ENCODE measurements at places on chromosomes 1 and 21.

GRCh38 chr1:195336812-195337211, 1271.4 kb downstream of the KCNT2 start:
- no peak for DNase-seq

DNA sequence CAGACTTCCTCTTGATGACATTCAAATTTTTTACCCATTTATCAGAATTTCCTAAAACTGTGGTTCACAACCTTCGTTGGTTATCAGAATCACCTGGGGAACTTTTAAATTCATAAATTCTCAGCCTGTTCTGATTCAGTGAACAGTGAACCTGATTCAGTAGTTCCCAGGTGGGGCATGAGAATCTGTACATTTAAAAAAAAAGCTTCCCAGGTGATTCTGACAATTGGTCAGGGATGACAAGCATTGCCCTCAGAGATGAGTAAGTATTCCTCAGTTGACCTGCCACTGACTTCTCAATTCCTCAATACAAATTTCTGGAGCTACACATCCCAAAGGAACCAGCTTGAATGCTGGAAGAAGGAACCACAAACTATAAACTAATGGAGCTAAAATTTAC, 23.5 kb upstream of the CR2 start:
- DNase-seq: no peak

DNA sequence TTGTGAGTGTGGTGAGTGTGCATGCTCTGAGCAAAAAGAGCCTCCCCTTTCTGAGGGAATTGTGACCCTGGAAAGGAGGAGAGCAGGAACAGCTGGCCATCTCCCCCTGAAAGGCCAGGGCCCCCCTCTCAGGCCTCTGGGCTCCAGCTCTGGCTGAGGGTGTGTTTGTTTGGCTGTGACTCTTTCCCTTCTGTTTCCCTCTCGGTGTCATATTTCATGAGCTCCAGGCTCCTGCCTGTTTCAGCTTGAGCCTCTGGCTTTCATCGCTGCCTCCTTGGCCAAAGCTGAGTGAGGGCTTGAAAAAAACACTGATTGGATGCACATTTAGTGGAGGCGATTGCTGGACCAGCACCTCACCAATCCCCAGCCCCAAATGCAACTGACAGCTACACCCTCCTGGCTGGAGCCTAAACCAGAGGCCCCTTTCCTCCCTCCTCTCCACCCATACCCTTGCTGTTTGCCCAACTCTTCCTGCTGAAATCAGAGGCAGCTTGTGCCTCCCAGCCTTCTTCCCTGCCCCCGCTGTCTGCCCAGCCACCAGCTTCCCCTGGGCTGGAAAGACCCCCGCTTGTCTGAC, 64.1 kb downstream of the DDR2 start:
- DNase-seq: no peak

DNA sequence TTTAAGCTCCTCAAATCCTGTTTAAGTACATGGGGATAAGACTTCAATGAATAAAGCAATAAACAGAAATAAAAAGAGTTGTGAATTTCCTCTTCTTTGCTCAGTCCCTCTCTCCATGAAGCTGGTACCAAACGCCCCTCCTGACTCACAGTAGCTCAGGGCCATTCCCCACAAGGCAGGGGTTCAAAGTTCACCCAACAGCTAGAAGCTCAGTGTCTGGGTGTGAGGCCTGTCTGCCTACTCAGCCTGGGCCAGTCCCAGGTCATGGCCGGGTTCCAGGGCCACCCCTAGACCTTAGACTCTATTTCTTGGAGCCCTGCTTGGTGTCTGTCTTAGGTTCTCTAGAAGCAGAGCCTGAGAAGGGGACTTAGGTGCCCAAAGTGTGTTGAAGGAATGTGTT, 251.5 kb downstream of the GRIK3 start:
- DNase-seq: no peak

DNA sequence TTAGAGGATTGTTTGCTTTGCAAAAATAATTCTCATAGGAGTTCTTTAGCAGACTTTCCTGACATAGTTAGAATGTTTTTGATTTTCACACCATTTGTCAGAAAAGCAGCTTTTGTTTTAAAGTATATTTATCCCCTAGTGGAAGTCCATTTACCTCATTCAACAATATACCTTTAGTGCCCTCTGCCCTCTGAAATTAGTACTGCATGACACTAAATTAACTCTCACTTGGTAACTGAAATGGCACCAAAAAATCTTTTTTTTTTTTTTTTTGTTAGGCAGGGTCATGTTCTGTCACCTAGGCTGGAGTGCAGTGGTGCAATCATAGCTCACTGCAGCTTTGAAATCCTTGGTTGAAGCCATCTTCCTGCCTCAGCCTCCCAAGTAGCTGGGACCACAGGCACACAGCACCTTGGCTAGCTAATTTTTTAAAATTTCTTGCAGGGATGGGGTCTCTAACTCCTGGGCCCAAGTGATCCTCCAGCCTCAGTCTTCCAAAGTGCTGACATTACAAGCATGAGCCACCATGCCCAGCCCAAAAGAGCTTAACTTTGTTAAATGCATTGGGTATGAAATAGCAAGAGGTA, 13.6 kb downstream of the LRRC42 start:
- no peak for DNase-seq

DNA sequence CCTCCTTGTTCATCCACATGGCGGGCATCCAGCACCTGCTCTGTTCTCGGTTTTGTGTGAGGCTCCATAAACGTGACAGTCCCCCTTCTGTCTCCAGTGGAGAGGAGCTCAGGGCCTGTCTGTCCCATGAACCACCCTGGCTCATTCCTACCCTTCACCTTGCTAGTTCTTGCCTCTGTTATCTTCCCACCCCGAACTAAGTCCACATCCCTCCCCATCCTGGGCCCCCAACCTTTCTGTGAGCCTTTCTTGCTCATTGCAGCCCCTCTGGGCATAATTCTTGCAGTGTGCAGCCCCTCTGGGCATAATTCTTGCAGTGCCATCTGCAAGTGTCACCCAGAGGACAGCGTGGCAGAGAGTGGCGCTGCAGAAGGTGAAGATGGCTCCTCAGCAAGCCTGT, 216.7 kb upstream of the TMEM51 start:
- DNase-seq: no peak

- DNase-seq: no peak
These were observed 890 bp downstream of the GJC2 start for GRCh38 chr1:228150461-228151179.

GRCh38 chr1:182335771-182336566, 55.6 kb downstream of the GLUL start:
- DNase-seq: no peak

GRCh38 chr1:3501856-3502640, 47.6 kb downstream of the ARHGEF16 start:
- DNase-seq: no peak

DNA sequence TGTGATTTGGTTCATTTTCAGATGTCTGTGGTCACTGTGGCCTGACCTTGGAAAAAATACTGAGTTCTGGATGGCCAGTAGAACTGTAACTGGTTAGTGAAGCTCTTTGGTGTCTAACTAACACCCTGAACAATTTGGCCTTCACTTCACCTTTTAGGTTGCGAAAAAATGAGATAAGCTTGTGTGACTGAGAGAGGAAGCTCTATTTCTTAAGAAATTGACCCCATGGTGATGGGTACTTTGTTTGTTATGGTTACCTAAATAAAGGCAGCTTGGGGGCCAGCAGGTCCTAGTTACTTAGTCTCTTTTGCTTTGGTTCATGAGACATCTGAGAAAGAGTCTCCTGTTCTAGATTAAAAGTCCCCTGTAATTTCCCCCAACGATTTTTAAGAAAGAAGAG, 181.6 kb downstream of the ZNF326 start:
- DNase-seq: no peak

DNA sequence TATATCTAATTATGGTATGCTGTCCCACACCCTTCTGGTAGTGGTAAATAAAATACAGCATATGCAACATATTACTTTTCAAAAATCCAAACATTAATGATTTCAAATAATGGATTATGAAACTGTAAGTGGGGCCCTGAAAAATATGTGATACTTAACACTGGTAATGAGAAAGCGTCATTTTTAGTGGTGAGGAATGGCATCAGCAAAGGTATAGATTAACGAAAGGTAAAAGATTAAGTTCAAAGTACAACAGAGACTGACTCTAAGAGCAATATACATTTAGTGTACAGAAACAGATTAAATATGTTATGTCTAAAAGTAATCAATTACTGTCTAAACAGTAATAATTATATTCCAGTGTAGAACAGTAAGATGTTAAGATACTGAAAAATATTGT, 194.1 kb downstream of the COL24A1 start:
- DNase-seq: no peak

DNA sequence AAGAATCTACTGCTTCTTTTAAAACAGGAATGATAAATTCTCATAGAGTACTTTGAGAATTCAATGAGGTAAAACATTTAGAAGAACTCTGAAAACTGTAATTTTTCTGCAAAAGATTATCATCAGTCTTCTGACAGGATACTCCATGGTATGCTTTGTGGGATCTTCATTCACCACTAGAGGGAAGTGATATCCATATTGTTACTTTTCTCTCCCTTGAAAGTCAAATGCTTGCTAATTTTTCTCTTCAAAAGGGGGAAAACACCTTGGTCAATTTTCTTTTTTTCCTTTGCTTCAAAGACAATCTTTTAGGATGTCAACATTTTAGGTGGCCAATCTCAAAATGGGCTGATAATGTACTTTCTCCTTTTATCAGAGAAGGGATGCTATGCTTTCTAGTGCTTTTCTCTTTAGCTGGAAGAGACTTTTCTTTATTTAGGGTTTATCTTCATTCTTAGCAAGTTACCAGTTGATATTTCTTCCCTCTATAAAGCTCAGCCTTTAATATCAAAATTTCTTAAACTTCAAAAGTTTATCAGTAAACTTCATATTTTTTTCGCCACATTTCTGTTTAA, 95.5 kb downstream of the NEGR1 start:
- no peak for DNase-seq

DNA sequence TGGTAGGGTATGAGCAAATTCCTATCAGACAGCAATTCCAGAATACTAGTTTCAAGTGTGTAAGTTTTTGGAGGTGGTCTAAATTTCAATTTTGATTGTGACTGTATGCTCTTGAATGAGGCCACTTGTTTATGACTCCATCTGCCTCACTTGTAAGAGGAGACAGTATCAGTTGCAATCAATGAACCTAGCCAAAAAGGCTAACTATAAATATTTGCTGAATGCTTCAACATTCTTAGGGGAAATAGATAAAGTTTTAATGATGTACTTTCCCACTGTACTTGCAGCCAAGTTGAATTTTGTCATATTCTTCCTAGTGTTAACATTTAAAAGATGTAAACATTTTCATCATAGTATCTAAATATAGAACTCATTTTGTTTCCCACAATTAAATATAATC, 32.1 kb upstream of the RWDD3 start:
- DNase-seq: no peak

GRCh38 chr1:57210881-57211280, 213.0 kb downstream of the DAB1 start:
- no peak for DNase-seq

Data from effector memory CD4-positive, alpha-beta T cell (primary cell).